ENCODE measurements at places on chromosomes 13 and 19.

DNA sequence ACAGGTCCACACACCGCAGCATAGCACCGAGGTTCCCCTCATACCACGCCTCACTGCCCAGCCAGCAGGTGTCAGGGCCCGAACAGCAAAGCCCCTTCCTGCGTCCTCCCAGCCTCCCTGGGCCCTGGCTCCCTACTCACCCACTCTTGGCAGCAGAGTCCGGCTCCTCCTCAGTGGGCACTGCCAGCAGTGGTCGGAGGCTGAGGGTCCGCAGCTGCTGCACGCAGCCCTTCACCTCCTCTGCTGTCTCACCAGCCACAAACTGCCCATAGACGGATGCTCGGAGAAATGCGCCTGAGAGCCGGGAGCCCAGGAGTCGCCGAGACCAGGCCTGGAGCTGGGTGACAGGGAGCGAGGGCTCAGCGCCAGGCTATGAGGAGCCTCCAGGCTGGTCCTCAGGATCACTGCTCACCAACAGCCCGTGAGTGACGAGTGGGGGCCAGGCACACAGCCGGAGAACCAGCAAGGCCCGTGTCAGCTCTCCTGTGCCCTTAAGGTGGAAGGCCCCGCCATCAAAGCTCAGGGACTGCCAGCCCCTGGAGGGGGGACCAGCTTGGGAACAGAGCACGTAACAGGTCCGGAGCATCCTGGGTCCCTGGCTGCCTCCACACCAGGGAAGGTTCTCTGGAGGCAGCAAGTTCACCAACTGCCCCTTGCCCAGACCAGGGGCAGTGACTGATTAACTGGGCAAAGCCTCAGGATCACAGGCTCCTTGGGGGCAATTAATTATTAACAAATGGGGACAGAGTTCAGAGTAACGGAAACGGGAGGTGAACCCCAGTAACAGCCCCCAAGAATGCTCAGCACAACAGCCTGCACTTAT lies at the start of gene PRODH2:
Gene PRODH2, minus strand, starts transcription at position 626 of the 823 bp plus-strand sequence. Its CDS starts 40 bp downstream, at position 586.
- DNase-seq, result no peak

DNA sequence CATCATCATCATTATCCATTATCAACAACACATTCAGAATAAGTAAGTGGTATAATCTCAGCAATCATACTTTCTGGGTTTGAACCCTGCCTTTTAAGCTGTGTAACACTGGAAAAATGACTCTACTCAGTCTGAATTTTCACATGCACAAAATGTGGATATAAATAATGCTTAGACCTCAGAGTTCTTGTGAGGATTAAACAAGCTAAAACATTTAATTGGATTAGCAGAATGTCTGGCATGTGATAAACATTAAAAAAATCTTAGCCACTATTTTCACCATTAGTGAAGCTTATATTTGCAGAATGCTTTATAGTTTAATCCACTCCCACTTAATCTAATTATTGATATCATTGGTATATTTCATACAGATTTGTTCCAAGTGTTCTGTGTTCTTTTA lies 412.3 kb downstream of the RFC3 start:
- no peak for DNase-seq

GRCh38 chr19:47228937-47229675 lies 1.9 kb downstream of the BBC3 start:
- DNase-seq, result peak; percentile 39

GRCh38 chr19:47013041-47013517 lies 6.6 kb upstream of the NPAS1 start:
- DNase-seq, result peak; percentile 44

- DNase-seq, result no peak
These were observed 30.4 kb upstream of the GRTP1 start for GRCh38 chr13:113394339-113394640.

DNA sequence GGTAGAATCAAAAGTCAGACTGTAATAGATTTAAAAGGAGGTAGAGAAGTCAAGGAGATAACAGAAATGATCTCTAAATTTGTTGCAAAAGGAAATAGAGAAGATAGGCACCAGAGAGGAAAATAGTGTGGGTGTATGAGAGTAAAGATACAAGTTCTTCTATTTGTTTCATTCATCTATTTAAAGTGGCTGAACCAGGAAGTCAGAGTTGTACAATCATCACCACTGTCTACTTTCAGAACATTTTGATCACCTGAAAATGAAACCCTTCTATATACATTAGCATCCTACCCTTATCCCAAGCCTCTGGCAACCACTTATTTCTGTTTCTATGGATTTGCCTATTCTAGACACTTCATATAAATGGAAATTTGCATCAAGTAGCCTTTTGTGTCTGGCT lies 36.7 kb downstream of the INTS6 start:
- no peak for DNase-seq

DNA sequence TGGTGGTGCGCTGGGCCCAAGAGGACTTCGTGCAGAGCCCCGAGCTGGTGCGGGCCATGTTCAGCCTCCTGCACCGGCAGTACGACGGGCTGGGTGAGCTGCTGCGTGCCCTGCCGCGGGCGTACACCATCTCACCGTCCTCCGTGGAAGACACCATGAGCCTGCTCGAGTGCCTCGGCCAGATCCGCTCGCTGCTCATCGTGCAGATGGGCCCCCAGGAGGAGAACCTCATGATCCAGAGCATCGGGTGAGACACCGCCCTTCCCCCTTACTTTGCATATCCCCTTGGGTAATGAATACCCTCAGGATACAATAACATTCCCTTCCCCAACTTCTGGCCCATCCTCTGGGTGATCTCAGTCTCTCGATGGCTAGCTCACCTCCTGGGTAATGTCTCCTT lies 60.9 kb downstream of the RYR1 start:
- no peak for DNase-seq

GRCh38 chr13:75432811-75433244 lies 49.1 kb downstream of the TBC1D4 start:
- DNase-seq, result no peak

- no peak for DNase-seq
These were observed 52.7 kb upstream of the ZDHHC20 start for GRCh38 chr13:21511849-21512248.

Measured in fibroblast of gingiva (primary cell).